Activated CD4-positive, alpha-beta T cell treated with anti-CD3 and anti-CD28 coated beads for 48 hours (primary cell): ENCODE measurements at places on chromosomes 11 and 22.
A peak's percentile ranks its signal among the peaks of the same experiment; 100 is the strongest.

DNA sequence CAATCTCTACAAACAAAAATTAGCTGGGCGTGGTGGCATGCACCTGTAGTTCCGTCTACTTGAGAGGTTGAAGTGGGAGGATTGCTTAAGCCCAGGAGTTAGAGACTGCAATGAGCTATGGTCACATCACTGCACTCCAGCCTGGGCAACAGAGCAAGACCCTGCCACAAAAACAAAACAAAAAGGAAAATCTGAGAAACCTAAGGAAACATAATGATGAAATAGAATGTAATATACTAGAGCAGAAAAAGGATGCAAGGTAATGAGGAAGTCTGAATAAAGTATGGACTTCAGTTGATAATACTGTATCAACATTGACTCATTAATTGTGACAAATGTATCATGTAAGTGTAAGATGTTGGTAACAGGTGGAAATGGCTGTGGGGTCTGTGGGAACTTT, 8.1 kb downstream of the NPAS4 start:
- no peak for DNase-seq

DNA sequence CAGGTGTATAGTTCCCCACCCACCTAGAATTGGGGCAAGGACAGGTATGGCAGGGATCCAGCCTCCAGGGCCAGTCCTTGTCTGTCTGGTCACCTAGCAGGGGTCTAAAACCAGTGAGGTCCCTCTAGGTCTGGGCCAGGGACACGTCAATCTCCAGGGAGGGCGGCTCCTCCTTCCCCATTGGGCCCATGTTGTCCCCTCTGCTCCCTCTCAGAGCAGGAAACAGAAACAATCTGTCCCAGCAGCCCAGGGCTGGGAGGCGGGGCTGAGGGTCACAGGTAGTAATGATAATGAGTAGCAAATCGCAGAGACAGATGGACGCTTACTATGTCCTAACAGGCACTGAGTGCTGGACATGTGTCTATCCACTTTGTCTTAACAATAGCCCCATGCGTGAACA, 22.8 kb upstream of the SYT7 start:
- no peak for DNase-seq

- DNase-seq, result no peak
These were observed 539.3 kb downstream of the SOX6 start for GRCh38 chr11:15817001-15817400.

DNA sequence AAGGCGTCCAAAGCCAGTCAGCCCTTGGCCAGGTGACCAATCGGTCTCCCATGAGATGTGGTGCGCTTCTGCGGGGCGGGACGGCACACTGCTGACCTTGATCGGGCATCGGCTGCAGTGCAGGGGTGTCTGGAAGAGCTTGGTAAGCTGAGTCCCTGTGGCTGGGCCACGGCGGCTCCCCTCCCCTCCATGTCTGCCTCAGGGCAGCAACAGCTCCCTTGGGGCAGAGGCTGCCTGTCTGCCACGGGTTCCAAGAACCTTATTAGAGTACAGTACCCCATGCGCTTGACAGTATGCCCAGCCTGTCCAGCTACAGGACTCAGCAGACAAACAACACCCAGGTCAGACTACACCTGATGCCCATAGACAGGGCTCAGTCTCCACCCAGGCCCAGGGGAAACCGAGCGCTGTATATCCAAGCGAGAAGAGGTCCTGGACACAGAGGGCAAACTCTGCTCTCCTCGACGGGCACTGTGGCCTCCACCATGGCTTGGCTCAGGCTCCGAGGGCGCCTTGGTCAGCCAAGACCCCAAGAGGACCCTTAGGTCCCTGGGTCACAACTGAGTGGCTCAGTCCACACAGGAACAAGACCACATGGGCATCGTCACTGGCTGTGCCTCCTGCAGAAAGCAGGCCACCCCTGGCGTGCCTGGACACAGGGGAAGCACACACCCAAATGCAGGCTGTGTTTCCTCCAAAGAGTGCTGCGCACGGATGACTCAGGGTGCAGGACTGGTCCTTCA, 18.9 kb downstream of the TSPAN32 start:
- no peak for DNase-seq

GRCh38 chr11:101912823-101913284, 2.0 kb upstream of the CEP126 start:
- DNase-seq, result no peak

- no peak for DNase-seq
These were observed 127.9 kb upstream of the NTM start for GRCh38 chr11:131242476-131243000.

GRCh38 chr11:28713850-28714249, 605.7 kb downstream of the METTL15 start:
- DNase-seq, result no peak

- DNase-seq, result no peak
These were observed 344.7 kb downstream of the BUD13 start for GRCh38 chr11:116427903-116428637.

GRCh38 chr22:42873356-42873755, 16.3 kb upstream of the ARFGAP3 start:
- DNase-seq, result no peak

- DNase-seq, result no peak
These were observed 11.9 kb downstream of the MICALL1 start for GRCh38 chr22:37917874-37918548.

- no peak for DNase-seq
These were observed 23.3 kb upstream of the CHRM4 start for GRCh38 chr11:46414879-46415278.

DNA sequence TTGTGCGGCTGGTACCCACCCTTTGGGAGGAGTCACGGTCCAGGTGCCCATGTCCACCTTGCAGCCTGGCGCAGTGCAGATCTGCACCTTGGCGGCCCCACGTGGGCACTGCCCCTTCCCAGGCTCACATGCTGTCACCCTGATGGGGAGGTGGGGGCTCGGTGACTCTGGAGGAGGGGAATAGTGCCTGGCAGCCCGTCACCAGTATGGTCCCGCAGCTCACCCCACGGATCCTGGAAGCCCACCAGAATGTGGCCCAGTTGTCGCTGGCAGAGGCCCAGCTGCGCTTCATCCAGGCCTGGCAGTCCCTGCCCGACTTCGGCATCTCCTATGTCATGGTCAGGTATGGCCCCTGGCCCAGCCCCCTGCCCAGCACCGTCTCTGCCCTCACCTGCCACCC, 5.2 kb downstream of the TRPT1 start:
- DNase-seq, result no peak

DNA sequence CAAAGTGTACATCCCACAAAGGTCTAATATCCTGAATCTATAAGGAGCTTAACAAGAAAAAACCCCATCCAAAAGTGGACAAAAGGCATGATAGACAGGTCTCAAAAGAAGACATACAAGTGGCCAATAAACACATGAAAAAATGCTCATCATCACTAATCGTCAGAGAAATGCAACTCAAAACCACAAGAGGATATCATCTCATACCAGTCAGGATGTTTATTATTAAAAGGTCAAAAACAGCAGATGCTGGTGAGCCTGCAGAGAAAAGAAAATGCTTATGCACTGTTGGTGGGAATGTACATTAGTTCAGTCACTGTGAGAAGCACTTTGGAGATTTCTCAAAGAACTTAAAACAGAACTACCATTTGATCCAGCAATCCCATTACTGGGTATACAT, 12.7 kb downstream of the LGALS12 start:
- DNase-seq, result no peak

DNA sequence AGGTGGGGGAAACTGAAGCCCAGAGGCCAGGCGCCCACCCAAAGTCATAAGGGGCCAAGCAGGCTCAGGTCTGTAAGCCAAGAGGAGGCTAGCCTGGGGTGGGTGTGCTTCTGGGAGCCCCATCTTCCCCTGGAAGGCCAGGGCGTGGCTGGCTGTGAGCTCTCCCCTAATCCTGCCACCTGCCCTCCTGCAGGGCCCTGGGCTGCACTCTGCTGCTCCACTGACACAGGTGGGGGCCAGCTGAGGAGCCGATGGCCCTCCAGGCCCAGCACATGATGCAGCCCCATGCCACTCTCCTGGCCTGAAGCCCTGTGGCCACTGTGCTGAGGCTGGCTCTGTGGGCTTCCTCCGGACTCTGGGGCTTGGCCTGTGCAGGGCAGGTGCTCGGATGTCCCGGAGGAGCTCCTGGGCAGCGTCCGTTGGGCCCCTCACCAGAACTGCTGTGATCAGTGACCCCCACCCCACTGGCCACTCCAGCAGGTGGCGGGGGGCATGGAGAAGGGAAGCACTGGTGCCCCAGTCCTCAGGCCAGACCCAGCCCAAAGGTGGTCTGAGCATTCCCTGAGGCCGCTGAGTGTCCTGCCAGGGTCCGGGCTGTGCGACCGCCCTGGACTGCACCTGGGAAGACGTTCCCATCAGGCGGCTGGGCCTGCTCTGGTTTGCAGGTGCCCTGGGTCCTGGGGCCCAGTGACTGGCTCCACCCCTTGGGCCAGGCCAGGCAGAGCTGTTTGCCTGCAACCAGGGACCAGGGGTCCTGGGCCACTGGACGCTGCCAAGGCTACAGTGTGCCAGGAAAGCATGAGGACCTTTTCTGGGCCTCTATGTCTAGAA, 8.5 kb downstream of the PIM3 start:
- DNase-seq, result peak; percentile 17

GRCh38 chr11:70583781-70584218, 185.5 kb downstream of the CTTN start:
- DNase-seq, result no peak

DNA sequence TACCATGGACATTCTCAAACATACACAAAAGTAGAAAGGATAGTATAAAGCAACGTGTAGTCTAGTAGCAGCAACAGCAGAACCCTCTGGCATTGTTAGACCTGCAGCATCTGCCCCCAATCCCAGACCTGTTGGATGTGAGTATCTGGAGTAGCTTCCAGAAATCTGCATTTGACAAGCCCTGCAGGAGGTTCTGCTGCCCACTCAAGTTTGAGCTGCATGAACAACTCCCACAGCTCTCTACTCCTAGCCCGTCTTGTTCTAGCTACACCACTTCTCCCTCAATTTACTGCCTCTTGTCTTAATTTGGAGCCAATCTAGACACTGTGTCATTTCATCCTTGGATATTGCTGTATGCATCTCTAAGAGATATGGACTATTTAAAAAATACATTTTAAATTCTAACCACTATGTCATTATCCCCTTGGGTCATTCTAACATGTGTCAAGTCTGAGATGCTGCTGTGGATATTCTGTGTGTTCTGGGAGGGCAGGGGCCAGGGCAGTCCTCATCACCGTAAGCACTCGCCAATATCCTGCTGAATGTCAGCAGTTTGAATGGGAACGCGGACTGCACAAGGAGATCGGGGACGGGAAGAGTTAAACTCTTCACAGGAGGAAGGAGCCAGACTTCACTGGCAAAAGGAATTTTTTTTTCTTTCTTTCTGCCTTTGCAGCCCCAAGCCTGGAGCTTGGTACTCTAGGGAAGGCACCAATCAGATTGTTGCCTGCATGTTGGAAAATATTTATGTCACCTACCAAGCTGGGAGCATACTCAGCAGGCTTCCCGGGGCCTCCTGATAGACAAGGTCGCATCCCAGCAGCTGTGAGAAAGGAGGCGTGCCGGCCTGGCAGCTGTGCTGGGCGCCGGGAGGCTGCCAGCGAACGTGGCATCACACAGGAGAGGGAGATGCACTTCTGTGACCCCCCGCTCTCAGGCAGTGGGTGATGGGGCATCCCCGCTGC, 429.0 kb downstream of the MIAT start:
- no peak for DNase-seq

DNA sequence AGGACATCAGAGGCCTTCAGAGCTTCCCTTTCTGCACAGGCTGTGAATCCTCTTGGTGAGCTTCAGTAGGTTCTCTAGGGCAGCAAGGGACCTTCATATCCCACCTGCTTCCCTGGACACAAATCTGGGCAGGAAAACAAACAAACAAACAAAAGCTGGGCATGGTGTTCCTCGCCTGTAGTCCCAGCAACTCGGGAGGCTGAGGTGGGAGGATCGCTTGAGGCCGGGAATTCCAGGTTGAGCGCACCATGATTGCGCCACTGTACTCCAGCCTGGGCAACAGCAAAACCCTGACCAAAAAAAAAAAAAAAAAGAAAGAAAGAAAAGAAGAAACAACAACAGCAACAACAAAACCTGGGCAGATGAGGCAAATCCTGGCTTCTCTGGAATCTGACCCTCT, 92.9 kb downstream of the CEP164 start:
- no peak for DNase-seq

GRCh38 chr11:131206671-131207070, 163.7 kb upstream of the NTM start:
- DNase-seq, result no peak

DNA sequence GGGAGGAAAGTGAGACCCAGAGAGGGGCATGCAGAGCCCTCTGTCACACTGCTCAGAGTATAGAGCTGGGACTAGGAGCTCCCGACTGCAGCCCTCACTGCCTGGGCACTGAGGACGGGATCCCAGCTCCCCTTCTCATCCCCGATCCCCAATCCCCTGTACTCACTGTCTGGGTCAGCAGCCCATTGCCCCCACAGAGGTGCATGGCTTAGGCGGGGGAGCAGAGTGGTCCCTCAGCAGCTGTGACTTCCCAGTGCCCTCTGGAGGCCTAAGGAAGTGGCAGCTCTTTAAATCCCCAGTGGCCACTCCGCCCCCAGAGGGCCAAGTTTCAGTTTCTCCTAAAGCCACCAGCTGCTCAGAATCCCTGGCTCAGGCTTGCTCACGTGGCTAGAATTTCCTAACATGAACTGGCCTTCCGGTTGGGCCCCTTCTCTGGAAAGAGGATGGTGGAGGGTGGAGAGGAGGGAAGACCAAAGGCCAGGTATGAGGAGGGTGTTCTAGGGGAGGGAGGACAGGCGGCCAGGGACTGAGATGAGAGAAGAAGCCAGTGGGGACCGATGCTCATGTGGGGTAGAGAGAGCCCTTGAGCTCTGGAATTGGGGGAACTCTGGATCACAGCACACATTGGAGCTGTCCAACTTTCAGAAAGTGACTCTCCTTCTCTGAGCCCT, at the start of gene BATF2:
Gene BATF2 (minus strand): TSS at position 262 of the 671 bp plus-strand sequence. CDS start 57 bp downstream, at position 205.
- no peak for DNase-seq

DNA sequence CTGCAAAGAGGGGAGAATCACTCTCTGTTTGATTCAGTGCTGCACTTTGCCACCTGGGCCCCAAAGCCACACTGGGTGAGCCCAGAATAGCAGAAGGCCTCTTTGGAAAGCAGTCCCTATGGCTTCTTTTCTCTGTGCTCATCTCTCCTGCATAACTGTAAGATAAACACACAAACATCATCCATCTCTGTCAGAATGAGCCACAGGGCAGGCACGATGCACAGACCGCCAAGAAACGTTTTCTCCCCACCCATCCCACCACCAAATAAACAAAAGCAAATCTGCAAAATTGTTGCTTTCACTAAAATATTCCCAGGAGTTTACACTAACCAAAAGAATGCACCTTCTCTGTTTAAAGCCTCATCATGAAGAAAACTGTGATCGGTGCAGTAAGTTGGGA, 196.4 kb upstream of the POU2AF2 start:
- no peak for DNase-seq

- DNase-seq, result peak; percentile 32
These were observed 657 bp downstream of the IGHMBP2 start for GRCh38 chr11:68904248-68904847.

- DNase-seq, result no peak
These were observed 974.0 kb downstream of the TBC1D22A start for GRCh38 chr22:47736186-47737034.
